ENCODE measurements at places on chromosomes 5 and 9.

DNA sequence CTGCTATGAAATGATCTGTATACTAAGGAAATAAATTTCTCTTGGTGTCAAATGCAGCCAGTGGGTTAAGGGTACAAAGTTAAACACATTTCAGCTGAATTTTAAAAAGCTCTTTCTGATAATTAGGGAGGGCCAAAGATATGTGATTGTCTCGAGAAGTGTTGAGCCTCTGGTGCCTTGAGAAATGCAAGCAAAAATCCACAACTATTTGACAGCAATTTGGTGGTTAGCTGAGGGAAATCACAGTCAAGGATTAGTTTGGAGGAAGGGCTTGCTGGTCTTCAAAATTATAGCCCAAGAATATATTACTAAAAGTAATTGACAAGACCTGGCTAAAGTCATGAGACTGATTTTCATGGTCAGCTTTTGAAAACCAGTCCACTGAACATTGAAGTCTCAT, 255.7 kb upstream of the PPP1R2B start:
- H3K27ac ChIP-seq, result no peak overlapping the region
- DNase-seq, result no peak
- no peaks in the 10 kb centered on the region for H3K27me3 ChIP-seq
- H3K36me3 ChIP-seq, result no peaks in the 10 kb centered on the region
- H3K4me3 ChIP-seq, result no peak overlapping the region

GRCh38 chr9:137672907-137673791, 54.3 kb downstream of the EHMT1 start:
- H3K27me3 ChIP-seq, result no peaks in the 10 kb centered on the region
- no peak overlapping the region for H3K27ac ChIP-seq
- peaks cover 20% of the 10 kb centered on the region for H3K4me1 ChIP-seq
- no peak for DNase-seq
- H3K4me3 ChIP-seq, result no peak overlapping the region
- H3K36me3 ChIP-seq, result peaks cover 2% of the 10 kb centered on the region

GRCh38 chr5:145743396-145744061, 91.6 kb downstream of the PRELID2 start:
- no peak overlapping the region for H3K4me3 ChIP-seq
- no peaks in the 10 kb centered on the region for H3K27me3 ChIP-seq
- DNase-seq, result no peak
- no peak overlapping the region for H3K27ac ChIP-seq

DNA sequence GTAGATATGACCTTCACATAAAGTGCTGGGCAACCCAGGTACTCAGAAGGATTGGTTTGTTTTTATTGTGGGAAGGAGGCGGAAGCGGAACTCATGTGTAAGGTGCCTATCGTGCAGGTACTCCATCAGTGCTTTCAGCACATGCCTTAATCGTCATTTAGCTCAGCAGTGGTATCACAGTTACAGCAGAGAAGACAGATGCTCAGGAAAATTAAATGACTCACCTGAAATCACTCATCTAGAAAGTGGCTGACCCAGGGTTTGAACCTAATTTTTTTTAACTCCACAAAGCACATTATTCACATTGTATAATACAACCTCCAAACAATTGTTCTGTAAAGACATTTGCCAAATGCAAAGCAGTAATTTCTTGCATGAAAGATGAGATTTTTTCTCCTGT, 2.2 kb downstream of the C5orf46 start:
- DNase-seq, result no peak
- H3K4me3 ChIP-seq, result no peak overlapping the region
- H3K27ac ChIP-seq, result no peak overlapping the region
- no peaks in the 10 kb centered on the region for H3K27me3 ChIP-seq
- H3K36me3 ChIP-seq, result no peaks in the 10 kb centered on the region
- peaks cover 1% of the 10 kb centered on the region for H3K4me1 ChIP-seq

DNA sequence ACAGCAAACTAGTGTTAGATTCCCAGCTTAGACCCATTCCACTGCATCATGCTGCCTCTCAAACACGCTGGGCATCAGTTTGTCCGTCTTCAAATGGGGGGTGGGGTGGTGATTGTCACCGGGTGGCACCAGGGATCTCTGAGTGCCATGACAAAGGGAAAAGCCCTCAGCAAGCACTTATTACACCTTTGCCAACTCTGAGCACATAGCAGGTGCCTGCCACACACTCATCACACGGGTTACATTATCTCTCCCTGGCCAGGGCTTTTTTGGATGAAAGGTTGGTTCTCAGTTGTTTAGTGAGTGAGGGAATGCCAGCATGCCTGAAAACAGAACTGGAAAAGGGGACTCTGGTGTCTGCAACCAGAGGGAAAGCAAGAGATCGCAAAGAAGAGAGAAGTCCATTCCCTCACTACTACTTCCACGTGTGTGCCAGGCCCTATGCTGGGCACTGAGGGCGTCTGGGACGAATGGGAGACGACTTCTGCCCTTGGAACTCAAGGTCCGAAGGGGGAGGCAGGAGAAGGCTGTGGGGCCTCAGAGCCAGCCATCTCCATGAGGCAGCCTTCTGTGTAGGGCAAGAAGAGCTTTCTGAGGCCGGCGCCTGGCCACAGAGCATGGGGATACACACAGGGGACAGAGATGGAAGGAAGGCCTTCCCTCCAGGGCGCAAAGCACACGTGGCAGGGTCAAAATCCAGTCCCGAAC, 48.9 kb downstream of the PAX5 start:
- no peaks in the 10 kb centered on the region for H3K27me3 ChIP-seq
- H3K4me3 ChIP-seq, result no peak overlapping the region
- DNase-seq, result no peak
- peaks cover 39% of the 10 kb centered on the region for H3K36me3 ChIP-seq
- no peak overlapping the region for H3K27ac ChIP-seq

DNA sequence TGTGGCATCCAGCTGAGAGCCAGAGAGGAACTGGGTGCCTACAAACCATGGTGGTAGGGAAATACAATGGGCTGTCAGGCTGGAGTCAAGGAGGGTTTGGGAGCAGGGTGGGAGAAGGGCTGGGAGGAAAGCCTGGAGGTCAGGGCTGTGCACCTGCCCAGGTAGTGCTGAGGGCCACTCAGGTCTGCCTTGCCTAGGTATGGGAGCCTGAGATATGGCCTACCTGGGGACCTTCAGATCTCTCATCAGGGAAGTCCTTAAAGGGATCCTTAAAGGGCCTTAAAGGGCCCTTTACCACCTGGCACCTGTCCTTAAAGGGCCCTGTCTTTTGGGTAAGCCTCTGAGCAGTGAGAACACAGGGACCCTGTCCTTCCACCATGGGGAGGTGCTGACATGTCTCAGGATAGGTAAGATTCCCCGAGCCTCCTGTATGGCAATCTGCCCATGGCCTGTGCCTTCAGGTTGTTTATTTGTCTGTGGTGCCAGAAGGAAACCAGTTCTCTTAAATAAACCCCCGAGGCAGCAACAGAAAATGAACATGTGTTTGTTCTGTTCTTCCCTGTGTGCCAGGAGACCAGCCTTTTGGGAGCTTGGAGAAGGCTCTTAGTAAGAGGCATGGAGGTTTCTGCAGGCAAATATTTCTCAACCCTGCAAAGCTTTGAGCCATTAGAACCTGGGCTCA, 23.3 kb downstream of the SLC25A48 start:
- no peaks in the 10 kb centered on the region for H3K4me1 ChIP-seq
- H3K27ac ChIP-seq, result no peak overlapping the region
- no peaks in the 10 kb centered on the region for H3K27me3 ChIP-seq
- no peaks in the 10 kb centered on the region for H3K36me3 ChIP-seq
- no peak for DNase-seq

DNA sequence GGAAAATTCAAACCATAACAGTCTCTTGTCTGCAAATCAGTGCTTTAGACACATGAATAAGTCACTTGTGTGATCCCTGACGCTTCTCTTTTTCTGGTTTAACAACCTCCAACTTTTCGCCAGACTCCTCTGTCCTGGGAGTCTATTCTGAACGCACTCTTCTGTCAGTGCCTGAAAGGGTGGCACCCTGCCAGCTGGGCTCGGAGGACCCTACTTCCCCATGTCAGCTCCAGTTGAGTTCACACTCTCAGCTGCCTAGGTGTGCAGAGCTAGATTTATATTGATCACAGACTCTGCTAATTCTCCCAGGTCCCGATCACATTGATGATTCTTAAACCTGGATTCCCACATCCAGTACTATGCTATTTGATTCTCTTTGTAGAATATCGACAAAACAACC, 649.1 kb downstream of the BNC2 start:
- H3K4me1 ChIP-seq, result no peaks in the 10 kb centered on the region
- H3K4me3 ChIP-seq, result no peak overlapping the region
- H3K36me3 ChIP-seq, result no peaks in the 10 kb centered on the region

GRCh38 chr9:114238891-114239875, 83.7 kb upstream of the ORM1 start:
- H3K36me3 ChIP-seq, result no peaks in the 10 kb centered on the region
- no peak overlapping the region for H3K27ac ChIP-seq
- peaks cover 30% of the 10 kb centered on the region for H3K4me1 ChIP-seq
- no peaks in the 10 kb centered on the region for H3K27me3 ChIP-seq
- H3K4me3 ChIP-seq, result no peak overlapping the region

DNA sequence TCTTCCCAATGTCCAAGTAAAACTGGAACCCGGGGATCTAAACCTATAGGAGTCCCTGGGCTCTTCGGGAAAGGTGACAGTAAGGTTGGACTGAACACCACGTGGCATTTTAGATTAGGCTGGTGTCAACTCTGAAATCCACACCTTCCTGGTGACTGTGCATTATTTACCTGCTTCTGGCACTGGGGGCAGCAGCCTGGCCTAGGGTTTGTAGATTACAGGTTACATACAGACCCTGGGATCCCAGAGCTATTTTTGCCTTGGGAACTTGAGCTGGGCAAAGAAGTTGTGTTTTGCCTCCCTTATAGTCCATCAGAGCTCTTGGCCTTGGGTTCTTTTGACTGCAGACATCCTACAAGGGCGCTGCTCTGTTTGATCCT, 173.2 kb downstream of the DAB2IP start:
- no peaks in the 10 kb centered on the region for H3K36me3 ChIP-seq
- H3K27me3 ChIP-seq, result no peaks in the 10 kb centered on the region
- DNase-seq, result no peak
- H3K4me3 ChIP-seq, result no peak overlapping the region
- H3K27ac ChIP-seq, result no peak overlapping the region

DNA sequence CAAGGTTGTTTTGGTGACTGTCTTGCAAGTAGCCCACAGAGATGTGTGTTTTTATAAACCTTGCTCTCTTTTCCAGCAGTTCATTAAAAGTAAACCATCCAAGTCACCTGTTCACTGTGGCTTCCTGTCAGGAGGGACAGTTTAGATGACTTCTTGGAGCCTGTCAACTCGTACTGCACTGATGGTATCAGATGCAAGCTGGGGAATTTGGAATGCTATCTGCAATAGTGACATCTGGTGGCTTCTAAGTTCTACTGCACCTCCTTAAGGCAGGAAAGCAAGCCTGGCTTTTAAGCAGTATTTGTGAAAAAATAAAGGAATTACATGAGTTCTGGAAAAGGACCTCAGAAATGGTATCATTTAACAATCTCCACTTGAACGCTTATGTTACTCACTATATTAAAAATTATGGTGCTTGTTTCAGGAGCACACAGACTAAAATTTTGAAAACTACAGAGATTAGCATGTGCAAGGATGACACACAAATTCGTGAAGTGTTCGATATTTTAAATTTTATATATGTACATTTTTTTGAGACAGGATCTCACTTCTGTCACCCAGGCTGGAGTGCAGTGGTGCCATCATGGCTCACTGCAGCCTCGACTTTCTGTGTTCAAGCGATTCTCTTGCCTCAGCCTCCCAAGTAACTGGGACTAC, 164.0 kb downstream of the TTC39B start:
- no peaks in the 10 kb centered on the region for H3K4me1 ChIP-seq
- no peaks in the 10 kb centered on the region for H3K36me3 ChIP-seq
- DNase-seq, result peak; percentile 41
- no peak overlapping the region for H3K4me3 ChIP-seq
- no peak overlapping the region for H3K27ac ChIP-seq

DNA sequence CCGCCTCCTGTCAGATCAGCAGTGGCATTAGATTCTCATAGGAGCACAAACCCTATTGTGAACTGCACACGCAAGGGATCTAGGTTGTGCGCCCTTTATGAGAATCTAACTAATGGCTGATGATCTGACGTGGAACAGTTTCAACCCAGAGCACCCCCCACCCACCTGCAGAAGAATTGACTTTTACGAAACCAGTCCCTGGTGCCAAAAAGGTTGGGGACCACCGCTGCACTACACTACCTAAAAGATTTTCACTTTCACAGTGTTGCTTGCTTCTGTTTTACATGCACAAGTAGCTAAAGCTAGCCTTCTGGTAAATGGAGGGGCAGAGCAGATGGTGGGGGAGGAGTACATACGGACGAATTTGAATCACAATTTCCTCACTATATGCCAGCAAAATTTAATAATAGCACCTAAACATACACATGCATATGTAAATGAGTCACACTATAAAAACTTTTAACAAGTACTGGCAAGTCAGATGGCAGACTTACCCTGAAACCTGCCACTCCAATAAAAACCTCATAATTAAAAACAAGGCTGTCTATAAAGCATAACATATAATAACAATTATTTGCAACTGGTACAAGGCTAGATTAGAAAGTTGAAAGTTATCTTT, 24.0 kb upstream of the CDKN2B start:
- no peaks in the 10 kb centered on the region for H3K27me3 ChIP-seq
- no peak overlapping the region for H3K4me3 ChIP-seq
- no peak for DNase-seq
- no peak overlapping the region for H3K27ac ChIP-seq

DNA sequence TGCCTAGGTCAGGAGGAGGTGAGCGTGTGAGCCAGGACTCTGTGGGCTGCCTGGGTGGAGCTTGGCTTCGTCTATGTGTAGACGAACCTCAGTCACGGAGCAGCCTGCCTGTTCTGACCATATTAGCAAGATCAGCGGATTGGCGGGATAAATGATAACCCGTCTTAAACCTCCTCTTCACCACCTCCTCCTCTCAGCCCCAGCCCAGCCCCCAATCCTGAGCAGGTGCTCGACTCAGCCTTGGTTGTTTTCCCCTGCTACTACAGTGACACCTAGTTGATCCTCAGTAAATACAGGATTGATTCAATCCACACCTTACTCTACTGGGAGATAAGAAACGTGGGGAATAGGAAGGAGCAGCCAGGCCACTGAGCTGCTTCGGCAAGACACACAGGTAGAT, 286.1 kb downstream of the IRX2 start:
- H3K27ac ChIP-seq, result no peak overlapping the region
- no peak overlapping the region for H3K4me3 ChIP-seq
- H3K27me3 ChIP-seq, result no peaks in the 10 kb centered on the region
- H3K4me1 ChIP-seq, result peaks cover 3% of the 10 kb centered on the region

DNA sequence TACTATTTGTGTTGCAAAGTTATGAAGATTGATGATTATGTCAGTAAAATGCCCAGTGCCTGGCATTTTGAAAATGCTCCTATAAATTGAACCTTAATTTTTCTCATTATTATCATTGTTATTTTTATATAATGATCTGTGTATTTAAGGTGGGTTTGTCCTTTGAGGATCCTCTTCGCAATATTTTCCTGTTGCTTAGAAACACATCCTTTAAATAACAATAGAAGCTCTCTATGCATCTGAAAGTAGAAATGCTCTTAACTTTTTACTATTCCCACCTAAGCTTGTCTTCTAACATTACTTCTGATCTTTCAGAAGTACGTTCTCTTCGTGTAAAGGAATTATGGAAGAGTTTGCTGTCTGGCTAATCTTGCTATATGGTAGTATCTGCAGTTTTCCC, 214.7 kb upstream of the TLX3 start:
- no peaks in the 10 kb centered on the region for H3K36me3 ChIP-seq
- H3K4me1 ChIP-seq, result no peaks in the 10 kb centered on the region
- DNase-seq, result no peak
- H3K27me3 ChIP-seq, result no peaks in the 10 kb centered on the region

Measured in neuronal stem cell (in vitro differentiated cells).